ENCODE measurements at places on chromosomes 1 and 21.
A peak's percentile ranks its signal among the peaks of the same experiment; 100 is the strongest.

- DNase-seq, result peak; percentile 93
These were observed 228.2 kb downstream of the PBX1 start for GRCh38 chr1:164786980-164787833.

- DNase-seq, result no peak
These were observed 89.9 kb downstream of the SGIP1 start for GRCh38 chr1:66623812-66624211.

DNA sequence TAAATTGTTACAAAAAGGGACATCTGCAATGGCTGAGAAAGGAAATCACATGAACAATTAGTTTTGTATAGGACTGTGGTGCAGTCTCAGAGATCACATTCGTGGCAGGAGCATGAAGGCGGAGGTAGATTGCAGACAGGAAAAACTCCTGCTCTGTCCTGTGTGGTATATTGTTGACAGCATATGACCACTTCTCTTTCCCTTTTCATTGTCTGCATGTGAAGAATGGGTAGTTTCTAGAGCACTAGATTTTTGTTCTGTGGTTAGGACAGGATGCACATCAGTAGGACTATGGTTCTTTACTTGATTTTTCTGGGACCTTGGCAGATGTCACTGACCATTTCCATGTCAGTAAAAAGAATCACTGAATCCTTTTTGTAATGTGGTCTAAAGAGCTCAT is 625.9 kb upstream of the PKN2 start:
- DNase-seq, result no peak

DNA sequence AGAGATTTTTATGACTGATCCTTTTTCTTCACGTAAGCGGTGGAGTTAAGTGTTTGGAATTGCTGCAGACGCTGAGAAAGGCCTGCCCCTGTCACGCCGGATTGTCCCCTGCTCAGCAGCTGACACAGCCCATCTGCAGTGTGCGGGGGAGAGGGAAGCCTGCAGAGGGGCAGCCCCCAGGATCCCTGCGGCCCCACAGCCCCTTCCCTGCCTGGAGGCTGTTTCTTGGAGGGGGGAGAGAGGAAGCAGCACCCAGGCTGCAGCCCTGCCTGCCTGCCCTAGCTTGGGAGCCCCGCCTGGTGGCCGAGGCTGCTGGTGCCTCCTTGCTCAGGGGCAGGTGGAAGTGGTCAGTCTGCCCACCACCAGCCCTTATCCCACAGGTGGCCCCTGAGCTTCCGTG is 50.7 kb downstream of the PRDM16 start:
- DNase-seq, result no peak

- no peak for DNase-seq
These were observed 677 bp downstream of the AGPAT3 start for GRCh38 chr21:43865540-43866259.

DNA sequence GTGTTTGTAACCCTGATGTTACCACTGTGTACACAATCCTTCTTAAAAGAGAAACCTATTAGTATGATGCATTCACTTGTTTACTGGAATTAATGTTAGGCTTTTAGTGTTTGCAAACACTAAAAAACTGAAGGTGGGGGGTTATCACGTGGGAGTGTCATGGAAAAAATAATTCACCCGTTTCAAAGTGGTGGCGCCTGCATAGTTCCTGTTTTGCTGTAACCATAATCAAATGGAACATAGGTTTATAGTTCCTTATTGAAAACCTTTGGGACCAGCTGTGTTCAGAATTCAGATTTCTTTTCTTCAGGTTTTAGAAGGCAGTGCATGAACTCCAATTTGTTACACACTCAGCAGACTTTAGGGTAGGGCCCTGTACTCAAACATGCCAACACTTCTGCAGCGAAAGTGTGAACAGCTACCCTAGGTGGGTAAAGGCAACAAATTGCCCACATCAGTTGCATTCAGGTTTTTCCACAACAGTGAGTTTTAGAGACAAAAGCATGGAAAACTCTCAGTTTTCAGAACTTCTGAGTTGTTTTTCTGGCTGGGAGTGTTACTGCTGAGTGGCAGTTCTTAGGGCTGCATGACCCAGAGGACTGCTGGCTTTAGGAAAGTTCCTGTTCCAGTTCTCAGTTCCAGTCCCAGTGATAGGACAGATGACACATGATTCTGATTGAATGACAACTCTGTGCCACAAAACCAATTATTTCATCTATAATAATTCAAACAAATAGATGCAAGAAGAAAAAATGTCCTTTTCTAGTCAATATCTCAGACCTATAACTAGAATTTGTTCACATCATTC is 29.1 kb upstream of the IVNS1ABP start:
- no peak for DNase-seq

DNA sequence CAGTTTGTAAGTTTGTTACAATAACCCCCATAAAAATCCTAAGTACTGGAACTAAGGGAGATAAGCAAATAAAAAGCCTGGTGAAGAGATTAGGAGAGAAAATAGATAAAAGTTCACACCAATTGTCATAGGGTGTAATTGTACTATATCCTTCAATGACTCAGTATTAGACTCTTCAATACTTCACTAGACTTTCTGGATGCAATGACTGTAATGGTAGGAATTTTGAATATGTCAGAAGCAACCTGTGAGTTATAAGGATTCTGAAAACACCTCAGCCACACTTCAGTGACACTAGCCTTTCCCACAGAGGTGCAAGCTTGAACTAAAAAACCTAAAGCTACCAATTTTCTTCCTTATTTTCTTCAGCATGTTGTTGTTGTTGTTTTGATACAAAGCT is 147.9 kb downstream of the PTGER3 start:
- no peak for DNase-seq

DNA sequence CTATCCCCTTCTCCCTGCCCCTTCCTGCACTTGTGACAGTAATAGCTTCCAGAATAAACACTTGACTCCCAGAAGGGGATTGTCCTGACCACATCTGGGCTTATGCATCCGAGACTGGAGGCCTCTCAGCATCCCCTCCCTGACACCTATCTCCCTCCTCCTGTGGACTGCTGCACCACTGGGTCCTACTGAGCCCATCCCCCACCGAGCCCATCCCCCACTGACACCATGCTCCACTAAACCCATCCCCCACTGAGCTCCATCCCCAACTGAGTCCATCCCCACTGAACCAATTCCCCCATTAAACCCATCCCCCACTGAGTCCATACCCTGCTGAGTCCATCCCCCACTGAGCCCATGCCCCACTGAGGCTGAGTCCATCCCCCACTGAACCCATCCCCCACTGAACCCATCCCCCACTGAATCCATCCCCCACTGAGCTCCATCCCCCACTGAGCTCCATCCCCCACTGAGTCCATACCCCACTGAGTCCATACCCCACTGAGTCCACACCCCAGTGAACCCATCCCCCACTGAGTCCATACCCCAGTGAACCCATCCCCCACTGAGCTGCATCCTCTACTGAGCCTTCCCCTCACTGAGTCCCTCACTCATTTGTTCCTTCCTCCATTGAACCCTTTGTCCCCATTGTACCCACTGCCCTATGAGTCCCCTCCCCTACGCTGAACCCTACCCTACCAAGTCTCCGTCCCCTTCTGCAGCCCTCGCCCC is 5.6 kb downstream of the PDZK1IP1 start:
- no peak for DNase-seq

GRCh38 chr21:45376459-45377324 is 28.3 kb upstream of the COL18A1 start:
- DNase-seq, result peak; percentile 42

GRCh38 chr1:228415221-228415620 is 1.4 kb downstream of the TRIM17 start:
- DNase-seq, result peak; percentile 58

GRCh38 chr1:61261595-61261994 is 179.2 kb downstream of the NFIA start:
- DNase-seq, result no peak

- DNase-seq, result no peak
These were observed 1.0 kb downstream of the ANKRD65 start for GRCh38 chr1:1419813-1420653.

GRCh38 chr1:247212012-247212411 is 40.2 kb upstream of the ZNF124 start:
- no peak for DNase-seq

GRCh38 chr1:193406901-193407300 is 220.5 kb upstream of the B3GALT2 start:
- DNase-seq, result no peak

GRCh38 chr1:202848191-202848542 is 37.4 kb downstream of the PCAT6 start:
- DNase-seq, result no peak

DNA sequence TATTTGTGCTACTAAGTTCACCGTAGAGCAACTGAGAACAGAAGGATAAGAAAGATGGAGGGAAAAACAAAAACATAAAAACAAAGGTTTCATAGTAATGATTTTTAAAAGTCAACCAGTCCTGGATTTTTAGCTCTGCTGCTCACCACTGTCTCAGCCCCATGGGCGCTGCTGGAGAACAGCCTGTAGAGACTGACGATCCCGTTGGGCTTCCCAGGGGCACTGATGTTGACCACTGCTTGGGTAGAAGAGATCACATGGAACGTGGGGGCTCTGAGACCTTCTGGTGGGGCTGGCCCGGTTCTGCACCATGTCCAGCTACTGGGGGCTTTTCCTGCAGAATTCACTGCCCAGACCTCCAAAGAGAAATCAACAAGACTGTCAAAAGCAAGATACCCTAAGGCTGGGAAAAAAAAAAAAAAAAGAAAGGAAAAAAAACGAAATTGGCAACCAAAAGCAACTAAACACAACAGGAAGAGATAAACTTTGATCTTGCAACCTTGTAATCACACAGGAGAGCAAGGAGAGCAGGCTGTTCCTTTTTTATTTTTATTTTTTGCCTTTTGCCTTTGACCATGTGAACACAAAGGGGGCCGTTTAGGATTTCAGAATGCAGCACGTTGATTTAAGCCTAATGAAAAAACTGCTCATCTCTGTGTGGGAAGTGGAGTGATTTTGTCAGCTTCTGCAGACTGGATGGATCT is 83.5 kb downstream of the KCTD3 start:
- DNase-seq, result no peak

DNA sequence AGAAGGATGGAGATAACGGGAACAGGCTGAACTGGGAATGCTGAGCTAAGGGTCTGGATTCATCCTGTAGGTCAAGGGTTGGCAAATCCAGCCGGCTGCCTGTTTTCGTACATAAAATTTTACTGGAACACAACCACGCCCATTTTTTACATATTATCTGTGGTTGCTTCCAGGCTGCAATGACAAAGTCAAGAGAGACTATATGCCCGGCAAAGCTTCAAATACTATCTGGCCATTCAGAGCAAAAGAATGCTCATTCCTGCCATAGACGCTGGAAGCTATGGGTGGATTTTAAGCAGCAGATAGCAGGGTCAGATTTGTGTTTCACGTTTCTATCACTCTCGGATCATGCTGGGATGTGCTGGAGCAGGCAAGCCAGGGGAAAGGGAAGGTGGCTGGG is 137.9 kb upstream of the EDN2 start:
- no peak for DNase-seq

- no peak for DNase-seq
These were observed 5.7 kb downstream of the DMRTA2 start for GRCh38 chr1:50417507-50417906.

DNA sequence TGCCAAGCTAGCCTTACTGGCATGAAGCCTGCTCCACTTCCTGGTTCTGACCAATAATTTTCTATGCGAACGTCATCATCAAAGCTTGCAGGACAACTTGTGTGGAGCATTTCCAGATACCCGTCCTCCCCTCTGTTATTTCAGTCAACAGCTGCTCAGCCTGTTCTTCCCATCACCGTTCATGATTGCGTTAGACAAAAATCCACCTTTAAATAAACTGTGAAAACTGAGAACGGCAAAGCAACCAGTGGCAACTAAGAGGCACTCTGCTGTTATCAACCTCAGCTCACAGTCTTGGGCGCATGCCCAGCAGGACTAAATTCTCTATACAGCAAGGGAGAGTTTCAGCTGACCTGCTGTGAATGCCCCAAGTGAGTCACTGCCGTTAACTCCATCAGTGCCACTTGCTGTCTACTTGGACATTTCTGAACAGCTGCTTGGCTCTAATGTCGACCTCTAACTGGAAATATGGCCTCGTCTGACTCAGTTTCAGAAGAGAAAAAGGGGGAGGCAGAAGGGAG is 207.4 kb upstream of the RUNX1 start:
- peak; percentile 92 for DNase-seq

DNA sequence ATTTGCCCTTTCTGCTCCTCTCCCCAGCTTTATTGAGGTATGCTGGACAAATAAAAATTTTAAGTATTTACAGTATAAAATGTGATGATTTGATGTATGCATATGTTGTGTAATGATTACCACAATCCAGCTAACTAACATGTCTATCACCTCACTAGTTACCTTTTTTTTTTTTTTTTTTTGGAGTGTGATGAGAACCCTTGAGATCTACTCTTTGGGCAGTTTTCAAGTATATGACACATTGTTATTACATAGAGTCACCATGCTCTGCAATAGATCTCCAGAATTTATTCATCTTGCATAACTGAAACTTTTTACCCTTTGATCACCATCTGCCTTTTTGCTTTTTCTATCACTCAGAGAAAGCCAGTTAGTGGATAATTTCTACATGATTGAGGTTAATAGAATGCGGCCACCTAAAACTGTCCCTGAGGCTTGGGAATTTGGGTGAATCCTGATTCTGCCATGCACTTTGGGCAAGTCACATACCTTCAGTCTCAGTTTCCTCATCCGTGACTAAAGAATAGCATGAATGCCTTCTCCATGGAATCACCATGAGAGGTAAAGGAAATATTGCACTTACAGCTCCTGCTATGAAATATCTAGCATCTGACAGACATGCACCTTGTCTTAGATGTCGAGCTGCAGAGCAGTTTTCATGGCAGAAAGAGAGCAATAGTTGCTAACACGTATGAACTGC is 295.2 kb downstream of the DISC1 start:
- DNase-seq, result no peak

DNA sequence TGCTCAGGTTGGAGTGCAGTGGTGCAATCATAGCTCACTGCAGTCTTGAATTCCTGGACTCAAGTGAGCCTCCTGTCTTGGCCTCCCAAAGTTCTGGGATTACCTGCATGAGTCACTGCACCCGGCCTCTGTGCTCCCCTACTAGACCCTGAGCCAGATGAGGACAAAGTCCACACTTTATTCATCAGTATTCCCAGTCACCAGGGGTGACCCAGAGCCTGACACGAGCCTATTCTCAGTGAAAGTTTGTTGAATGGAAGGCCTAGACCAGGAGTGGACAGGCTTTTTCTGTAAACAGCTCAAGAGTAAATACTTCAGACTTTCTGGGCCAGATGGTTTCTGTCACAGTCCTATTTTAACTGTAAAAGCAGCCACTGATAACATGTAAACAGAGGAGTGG is 68.2 kb downstream of the MAB21L3 start:
- DNase-seq, result no peak

- no peak for DNase-seq
These were observed 15.0 kb downstream of the NFIA start for GRCh38 chr1:61097317-61097716.

GRCh38 chr1:32902535-32902920 is 1.3 kb upstream of the TMEM54 start:
- no peak for DNase-seq

- no peak for DNase-seq
These were observed 390.6 kb downstream of the KCTD3 start for GRCh38 chr1:215957663-215958062.

DNA sequence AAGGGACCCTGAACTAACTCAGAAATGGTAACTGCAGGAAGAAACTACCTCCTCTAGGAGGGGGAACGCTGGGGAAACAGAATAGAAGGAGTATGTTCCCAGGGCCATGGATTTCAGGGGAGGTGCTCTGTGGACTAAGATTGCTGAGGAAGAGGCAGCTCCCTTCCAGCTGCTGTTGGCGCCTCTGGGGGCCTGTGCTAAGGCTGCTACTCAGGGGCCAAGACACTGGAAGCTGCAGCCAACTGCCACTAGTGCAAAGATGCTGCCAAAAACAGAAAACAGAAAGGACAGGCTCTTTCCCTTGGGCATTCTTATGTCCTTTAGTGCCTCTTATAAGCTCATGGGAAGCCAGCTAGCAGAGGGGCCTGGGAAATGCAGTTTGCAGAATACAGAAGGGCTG is 58.0 kb upstream of the SGIP1 start:
- DNase-seq, result no peak
